ENCODE measurements at places on chromosomes 5 and 9. TPM values are rescaled to one million over a fixed set of nuclear protein-coding genes. Genes with fewer than 3 reads are reported as not detected.

The LHX3 gene
- not detected for total RNA-seq

The IFNA2 gene
- not detected for total RNA-seq

The ANKRD34B gene
- not detected for total RNA-seq

The SPATA6L gene
- not detected for total RNA-seq

DNA sequence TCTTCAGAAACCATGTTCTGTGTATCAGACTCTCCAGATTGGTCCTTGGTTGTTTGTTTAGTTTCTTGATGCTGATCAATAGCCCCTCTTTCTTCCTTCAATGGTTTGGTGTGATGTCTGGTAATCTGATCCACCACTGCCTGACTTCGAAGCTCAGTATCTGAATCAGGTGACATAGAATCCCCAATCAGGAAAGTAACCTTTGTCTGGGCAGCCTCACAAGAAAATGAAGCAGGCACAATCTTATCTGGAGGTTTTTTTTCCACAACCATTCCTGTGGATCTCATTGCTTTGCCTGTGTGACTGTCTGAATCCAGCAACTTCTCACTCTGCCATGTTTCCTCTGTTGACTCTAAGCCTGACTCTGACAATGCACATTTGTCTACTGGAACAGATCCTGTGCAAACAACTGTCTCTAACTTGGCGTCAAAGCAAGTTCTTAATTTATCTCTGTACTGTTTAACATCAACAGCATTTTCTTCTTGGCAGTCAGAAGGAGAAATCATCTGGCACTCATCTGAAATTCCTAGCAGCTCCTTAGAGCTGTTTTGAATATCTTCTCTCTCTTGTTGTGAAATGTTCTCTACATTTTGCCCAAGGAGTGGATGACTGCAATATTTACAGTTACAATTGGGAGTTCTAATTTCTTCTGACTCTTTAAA, 37.1 kb upstream of the RAPGEF6 start:
- DNase-seq: peak; percentile 41

- no peak for DNase-seq
Measured at GRCh38 chr5:179151286-179152118, 91.3 kb downstream of the ZNF354C start.

DNA sequence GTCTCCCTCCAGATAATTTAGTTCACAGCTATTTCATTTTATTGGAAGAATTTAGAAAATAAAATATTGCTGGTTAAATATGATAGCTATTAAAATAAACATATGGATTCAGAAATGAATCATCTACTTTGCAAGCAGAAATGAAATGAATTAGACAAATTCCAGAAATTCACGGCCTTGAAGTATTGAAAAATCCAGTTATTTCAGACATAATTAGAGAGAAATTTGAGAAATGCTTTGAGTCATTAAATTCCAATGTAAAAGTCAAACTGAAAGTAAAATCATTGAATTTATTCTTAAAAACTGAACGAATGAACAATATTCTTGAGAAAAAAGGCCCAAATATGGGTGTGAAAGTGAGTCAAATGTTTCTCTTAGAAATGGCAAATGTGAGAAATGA, 632.6 kb upstream of the EDIL3 start:
- no peak for DNase-seq

DNA sequence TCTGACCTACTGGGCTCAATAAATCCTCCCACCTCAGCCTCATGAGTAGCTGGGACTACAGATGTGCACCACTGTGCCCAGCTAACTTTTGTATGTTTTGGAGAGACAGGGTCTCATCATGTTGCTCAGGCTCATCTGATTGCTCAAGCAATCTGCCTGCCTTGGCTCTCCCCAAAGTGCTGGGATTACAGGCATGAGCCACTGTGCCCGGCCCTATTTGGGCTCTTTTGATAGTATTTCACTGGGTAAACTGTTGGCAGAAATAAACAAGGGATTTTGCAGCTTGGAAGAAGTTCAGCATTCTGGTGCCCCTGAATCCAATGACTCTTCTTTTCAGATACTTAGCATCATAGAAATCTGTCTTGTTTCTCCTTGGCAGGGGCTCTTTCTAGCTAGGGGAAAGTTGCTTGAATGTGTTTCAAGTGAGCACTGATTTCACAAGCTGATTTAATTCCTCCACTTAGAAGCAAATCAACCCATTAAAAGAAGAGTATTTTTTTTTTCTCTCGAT, 146.8 kb downstream of the PAPPA start:
- DNase-seq: no peak

- no peak for DNase-seq
Measured at GRCh38 chr5:149374801-149375200, 4.3 kb downstream of the IL17B start.

- peak; percentile 53 for DNase-seq
Measured at GRCh38 chr9:6106711-6107339, 91.4 kb upstream of the RANBP6 start.

DNA sequence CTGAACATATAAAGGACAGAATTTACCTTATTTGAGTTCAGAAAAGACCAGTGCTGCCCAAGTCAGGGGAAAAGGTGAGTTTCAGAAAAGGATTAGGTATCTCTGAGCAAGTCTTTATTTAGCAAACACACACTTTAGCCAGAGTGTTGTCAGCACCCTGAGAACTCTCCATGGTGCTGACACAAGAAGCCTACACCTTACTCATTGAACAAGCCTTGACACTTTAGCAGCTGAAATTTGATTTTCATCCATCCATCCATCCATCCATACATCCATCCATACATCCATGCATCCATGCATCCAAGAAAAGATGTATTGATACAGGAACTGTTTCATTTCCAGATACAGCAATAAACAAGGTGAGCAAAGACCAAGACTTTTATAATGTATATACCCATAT, 311.2 kb downstream of the TRIM32 start:
- peak; percentile 18 for DNase-seq

GRCh38 chr5:148768806-148769415, 57.5 kb upstream of the ADRB2 start:
- no peak for DNase-seq

DNA sequence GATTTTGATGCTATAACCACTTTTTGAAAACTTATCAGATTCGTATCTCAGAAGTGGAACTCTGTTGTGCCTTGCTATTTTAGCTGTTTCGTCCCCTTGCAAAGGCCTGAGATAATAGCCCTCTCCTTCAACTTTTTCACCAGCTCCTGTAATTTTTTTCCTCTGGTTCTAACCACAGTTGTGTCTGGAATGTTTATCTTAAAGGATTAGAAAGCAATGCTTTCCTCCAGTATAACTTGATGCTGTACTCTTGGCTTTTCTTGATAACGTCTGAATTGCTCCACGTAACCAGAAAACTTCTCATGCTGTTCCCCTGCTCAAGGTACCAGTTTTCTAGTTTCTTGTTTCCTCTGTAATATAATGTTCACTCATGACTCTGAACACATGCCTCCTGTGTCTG, 209.4 kb downstream of the DTWD2 start:
- DNase-seq: no peak

- DNase-seq: no peak
Measured at GRCh38 chr5:107601076-107601475, 69.7 kb downstream of the EFNA5 start.

DNA sequence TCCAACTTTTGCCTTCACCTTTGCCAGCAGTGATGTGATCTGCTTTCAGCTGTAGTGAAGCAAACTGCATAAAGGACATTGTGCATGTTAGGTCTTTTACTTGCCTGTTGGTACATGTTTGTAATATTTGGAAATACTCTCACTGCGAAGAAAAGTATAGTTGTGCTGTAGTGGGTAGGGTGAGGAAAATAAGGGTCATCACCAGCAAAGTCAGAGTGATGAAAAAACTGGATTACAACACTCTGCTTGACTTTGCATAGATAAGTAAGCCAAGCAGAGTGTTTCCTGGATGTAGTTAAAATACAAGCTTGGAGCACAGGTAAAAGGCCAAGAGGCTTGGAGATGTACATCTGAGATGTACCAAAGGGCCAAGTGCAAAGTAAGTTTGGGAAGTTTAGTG, 16.7 kb downstream of the TGFBR1 start:
- DNase-seq: no peak

DNA sequence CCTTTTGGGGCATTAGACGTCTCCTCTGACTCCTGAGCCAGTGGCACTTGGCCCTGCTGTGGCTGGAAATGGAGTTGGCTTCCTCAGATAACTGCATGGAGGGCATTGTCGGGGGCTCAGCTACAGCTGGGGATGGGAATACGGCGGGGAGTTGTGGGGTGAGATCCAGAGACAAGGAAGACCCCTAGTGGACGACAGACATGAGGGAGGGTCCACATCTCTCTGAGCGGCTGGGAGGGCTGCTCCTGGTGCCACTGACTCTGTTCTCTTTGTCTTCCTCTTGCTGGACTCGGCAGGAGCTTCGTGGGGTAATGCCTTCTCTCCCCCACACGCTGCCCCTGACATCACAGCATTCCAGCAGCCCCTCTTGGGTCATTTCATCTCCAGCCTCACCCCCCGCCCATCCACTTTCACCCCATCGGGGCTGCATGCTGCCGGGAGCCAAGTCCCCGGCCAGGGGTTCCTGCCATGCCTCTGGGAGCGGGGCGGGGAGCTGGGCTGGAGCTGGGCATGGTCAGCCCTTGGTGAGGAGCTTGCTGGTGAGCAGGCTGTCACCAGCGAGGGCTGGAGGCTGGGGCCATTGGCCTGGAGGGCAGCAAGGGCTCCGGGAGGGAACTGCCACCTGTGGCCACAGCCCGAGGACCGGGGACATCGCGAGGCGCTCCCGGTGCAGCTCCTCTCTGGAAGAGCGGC, 172.3 kb downstream of the CACNA1B start:
- DNase-seq: no peak

Data from A172 (cell line).